Activated CD4-positive, alpha-beta memory T cell treated with anti-CD3 and anti-CD28 coated beads for 36 hours (primary cell): ENCODE measurements at places on chromosomes 4 and X. TPM values are rescaled to one million over a fixed set of nuclear protein-coding genes. Genes with fewer than 3 reads are reported as not detected.

Gene POF1B
- total RNA-seq, result 0.21 TPM

Gene GSTCD
- 15.2 TPM for total RNA-seq

- DNase-seq, result no peak
These were observed 9.3 kb upstream of the CPE start for GRCh38 chr4:165369522-165369921.

GRCh38 chr4:71526637-71527406 lies 188.0 kb downstream of the SLC4A4 start:
- DNase-seq, result no peak

GRCh38 chr4:67428819-67429218 lies 116.5 kb downstream of the CENPC start:
- no peak for DNase-seq

DNA sequence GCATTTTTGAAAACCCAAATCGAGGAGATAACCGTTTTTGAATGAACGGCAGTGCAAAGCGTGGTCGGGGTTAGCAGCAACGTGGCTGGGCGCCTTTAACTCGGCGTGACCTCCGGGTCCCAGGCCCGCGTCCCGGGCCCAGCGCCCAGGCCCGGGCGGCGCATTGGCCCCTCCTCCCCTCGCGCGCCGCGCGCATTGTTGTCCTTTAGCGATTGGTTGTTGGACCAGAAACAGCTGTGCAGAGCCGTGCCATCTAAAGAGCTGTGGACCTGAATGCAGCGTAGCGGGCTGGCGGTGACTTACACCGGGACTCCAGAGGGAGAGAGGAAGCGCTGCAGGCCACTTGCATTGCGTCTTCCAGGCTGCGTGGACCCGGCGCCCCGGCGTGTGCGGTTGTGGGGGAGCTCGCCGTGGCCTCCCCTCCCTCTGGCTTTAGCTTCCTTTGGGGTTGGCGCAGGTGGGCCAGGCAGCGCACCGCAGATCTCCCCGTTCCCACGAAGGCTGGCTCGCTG lies at the start of gene STOX2:
Gene STOX2 (plus strand): TSS at position 227 of the 512 bp plus-strand sequence. CDS start 1,484 bp downstream, outside the sequence.
- DNase-seq, result peak; percentile 22

- DNase-seq, result no peak
These were observed 580.9 kb upstream of the ZFP42 start for GRCh38 chr4:187414716-187415115.

DNA sequence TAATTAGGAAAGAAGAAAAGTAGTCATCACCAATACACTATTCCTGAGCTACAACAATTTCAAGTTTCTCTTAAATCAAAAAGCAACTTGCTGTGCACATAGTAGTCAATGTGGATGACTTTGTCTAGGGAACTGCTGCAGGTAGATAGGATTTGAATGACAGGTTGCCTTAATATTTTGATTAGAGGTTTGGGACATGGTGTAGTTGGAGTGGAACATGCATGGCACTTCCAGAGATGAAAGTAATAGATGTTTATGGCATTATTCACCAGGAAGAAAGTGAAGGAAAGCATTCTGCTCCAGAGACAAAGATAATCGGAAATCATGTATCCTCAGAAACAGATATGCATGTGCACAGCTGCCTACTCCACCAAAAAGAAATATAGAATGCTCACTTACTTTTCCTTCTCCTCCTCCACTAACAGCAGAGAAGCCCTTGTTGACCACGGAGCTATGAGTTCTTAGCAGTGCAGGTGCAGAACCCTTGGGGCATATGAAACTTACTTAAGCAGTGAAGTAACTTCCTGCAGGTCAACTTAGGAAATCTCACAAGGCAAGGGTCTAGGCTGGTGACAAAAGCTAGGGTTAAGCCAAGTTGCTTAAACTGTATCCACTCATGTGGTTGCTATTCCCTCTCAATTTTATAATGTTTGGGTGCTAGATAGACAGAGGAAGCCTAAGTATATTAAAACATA lies 390.8 kb downstream of the HNRNPD start:
- DNase-seq, result no peak

- no peak for DNase-seq
These were observed 5.1 kb downstream of the AP1S2 start for GRCh38 chrX:15849555-15849954.

GRCh38 chr4:101724093-101724492 lies 66.4 kb upstream of the BANK1 start:
- DNase-seq, result peak; percentile 14

DNA sequence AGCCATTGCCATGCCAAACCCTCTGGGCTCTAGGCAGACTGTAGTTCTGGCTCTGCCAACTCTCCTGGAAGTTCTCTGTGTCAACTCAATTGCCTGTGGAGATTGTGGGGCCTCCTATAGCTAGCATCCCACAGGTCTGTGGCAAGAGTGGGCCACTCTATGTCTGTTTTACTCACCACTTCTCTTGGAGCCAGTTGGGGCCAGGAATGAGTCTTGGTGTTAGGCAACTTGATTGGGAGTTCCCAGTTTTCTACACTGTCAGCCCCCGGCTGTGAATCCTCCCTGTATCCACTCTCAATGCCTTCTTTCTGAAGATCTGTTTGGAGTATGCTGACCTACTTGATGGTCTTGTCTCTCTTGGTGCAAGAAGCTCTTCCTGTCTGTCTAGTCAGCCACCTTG lies 48.2 kb upstream of the EPGN start:
- no peak for DNase-seq

GRCh38 chr4:184587221-184587620 lies 62.0 kb downstream of the CASP3 start:
- DNase-seq, result no peak

DNA sequence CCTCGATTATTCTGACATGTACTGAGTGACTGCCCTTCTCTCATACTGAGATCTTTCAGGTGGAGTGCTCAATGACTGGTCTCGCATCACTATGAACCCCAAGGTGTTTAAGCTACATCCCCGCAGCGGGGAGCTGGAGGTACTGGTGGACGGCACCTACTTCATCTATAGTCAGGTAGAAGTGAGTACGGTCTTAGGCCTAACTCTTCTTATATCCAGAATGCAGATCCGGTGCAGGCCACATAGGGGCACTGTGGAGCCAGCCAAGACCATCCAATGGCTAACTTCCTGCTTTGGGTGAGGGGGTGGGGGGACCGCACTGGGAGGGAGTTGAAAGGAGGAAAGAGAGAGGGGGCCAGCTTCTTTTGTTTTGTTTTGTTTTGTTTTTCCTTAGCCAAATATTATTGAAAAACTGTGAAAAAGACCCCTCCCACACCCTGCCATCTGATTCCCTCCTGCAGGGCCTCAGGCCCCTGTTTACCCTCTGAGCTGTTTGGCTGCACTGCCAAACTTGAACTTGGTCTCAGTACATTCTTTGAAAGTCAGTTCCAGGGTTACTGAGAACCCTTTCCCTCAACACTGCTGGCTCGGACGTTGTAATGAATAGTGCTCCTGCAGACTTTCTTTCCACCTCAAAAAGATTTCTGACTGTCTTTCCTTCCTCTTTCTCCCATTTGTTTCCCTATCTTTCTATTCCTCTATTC lies 16.2 kb downstream of the AWAT2 start:
- peak; percentile 45 for DNase-seq
